Activated CD4-positive, alpha-beta T cell treated with anti-CD3 and anti-CD28 coated beads for 36 hours (primary cell): ENCODE measurements at places on chromosomes 3 and 15. TPM values are rescaled to one million over a fixed set of nuclear protein-coding genes. Genes with fewer than 3 reads are reported as not detected.

ST3GAL6 gene
- total RNA-seq, result not detected

DNA sequence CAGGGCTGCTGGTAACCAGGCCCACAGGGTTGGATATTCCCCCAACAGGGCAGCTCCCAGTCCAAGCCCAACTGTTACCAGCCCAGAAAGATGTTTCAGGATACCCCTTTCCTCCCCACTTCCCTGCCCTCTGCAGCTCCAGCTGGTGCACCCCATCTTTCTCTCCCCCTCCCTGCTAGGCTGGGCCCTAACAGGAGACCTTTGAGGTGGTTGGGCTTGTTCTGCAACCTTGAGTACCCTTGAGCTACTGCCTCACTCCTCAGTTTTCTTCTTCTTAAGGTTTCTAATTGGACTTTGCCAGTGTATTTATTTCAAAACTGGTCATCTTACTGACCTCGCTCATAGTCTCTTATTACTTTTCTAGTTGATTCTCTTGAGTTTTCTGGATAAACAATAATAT, 16.9 kb upstream of the INSYN1 start:
- no peak for DNase-seq

DNA sequence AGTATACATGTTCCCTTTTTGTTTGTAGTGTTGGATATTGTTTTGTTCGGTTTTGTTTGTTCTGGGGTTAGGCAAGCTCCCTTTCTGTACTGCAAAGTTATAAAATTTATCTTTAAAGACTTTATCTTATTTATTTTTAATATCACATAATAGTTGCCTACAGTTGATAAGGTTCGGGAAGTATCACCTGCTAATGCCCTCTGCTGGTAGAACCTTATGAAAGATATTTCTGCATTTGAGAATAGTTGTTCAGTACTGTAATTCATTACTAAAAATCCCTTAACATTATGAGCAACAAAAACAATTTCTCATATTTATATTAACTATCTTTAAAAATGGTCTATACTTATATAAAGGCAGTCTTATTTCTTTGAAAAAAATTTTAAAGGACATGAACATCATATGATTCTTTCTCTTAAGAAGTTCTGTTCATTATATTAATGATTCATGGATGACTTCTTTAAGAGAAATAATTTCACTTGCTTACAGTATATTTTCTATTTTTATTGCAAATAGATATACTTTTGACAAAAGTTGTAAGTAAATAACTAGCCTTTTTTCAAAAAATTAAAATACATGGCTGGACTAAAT, 1126.8 kb downstream of the SI start:
- DNase-seq, result no peak

C3orf70 gene
- total RNA-seq, result not detected

- DNase-seq, result peak; percentile 14
Observed at GRCh38 chr15:101168463-101168824, 83.4 kb downstream of the CHSY1 start.

- DNase-seq, result no peak
Observed at GRCh38 chr3:60757724-60758123, 493.5 kb downstream of the FHIT start.

C3orf20 gene
- total RNA-seq, result not detected

DNA sequence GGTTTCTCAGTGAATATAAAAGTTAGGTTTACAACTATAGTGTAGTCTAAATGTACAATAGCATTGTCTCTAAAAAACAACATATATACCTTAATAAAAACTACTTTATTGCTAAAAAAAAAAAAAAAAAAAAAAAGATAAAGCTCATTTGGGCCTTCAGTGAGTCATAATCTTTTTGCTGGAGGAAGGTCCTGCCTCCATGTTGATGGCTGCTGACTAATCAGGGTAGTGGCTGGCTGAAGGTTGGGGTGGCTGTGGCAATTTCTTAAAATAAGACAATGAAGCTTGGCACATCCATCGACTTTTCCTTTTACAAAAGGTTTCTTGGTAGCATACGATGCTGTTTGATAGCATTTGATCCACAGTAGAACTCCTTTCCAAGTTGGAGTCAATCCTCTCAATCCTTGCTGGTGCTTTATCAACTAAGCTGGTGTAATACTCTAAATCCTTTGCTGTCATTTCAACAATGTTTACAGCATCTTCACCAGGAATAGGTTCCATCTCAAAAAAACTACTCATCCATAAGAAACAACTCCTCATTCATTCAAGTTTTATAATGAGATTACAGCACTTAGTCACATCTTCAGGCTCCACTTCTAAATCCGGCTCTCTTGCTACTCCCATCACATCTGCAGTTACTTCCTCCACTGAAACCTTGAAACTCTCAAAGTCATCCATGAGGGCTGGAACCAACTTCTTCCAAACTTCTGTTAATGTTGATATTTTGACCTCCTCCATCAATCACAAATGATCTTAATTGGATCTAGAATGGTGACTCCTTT, 13.3 kb downstream of the ZNF280D start:
- DNase-seq, result peak; percentile 11

DNA sequence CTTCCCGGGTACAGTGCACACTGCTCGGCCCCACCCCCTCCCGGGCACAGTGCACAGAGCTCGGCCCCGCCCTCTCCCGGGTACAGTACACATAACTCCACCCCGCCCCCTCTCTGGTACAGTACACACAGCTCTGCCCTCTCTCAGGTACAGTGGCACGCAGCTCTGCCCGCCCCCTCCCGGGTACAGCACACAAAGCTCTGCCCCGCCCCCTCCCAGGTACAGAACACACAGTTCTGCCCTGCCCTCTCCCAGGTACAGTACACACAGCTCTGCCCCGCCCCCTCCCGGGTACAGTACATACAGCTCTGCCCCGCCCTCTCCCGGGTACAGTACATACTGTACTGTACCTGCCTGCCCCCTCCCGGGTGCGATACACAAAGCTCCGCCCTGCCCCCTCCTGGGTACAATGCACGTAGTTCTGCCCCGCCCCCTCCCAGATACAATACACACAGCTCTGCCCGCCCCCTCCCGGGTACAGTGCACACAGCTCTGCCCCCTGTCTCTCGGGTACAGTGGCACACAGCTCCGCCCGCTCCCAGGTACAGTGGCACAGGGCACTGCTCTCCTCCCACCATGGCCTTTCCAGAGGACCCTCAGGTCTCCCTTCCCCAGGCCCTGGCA, 16.4 kb upstream of the PRR20G start:
- DNase-seq, result peak; percentile 13

CPN2 gene
- not detected for total RNA-seq

MORC1 gene
- not detected for total RNA-seq

DNA sequence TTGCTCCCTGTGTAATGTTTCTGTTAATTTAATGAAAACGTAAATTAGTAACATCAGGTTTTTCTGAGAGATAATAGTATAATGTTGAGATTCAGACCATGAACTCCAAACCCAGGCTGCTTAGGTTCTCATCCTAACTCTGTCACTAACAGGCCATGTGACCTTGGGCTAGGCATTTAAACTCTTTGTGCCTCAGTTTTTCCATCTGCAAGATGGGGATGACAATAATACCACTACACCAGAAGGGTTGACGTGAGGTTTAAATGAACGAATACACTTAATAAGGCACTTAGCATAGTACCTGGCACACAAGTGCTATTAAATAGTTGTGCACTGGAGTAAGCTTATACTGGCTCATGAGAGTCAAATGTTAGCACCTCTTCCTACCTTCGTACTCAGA, 370.8 kb downstream of the MAGI1 start:
- no peak for DNase-seq

- no peak for DNase-seq
Observed at GRCh38 chr15:74815121-74815934, 2.7 kb downstream of the LMAN1L start.

BNC1 gene
- total RNA-seq, result not detected

DNA sequence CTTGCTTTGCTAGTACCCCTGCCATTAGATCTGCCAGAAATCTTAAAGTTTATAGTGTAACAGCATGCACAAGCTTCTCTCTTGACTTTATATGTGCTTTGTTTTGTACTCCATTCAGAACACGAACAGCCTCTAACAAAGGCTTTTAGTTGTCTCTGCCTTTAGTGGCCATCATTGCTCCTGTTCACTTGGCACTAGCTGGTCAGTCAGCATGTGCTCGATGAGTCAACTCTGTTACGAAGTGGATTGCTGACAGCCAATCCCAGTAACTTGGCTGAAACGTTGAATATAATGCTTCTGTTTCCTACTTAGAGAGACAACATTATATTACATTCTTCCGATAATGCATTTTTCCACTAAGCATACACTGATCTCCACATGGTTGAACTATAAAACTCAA, 349.2 kb downstream of the NAALADL2 start:
- no peak for DNase-seq

TP63 gene
- 0.33 TPM for total RNA-seq

GRCh38 chr3:129211772-129212171, 28.1 kb upstream of the CNBP start:
- no peak for DNase-seq

PPP1R2 gene
- 77.0 TPM for total RNA-seq

PTH1R gene
- total RNA-seq, result not detected

- no peak for DNase-seq
Observed at GRCh38 chr3:43213631-43214030, 72.7 kb upstream of the SNRK start.
